ENCODE measurements at places on chromosomes 5 and 9. TPM values are rescaled to one million over a fixed set of nuclear protein-coding genes. Genes with fewer than 3 reads are reported as not detected.

DNA sequence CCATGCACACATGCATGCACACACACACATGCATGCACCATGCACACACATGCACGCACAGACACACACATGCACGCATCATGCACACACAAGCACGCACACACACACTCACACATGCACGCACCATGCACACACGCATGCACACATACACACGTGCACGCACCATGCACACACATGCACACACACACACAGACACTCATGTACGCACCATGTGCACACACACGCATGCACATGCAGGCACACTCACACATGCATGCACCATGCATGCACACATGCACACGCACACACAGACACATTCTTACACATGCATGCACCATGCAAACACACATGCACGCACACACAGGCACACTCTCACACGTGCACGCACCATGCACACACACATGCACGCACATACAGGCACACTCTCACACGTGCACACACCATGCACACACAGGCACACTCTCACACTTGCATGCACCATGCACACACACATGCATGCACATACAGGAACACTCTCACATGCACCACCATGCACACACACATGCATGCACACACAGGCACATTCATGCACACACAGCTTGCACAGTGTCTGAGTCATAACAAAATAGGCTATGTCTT lies 117.5 kb downstream of the TENT4A start:
- no peak for DNase-seq

GRCh38 chr9:15278091-15278687 lies 28.8 kb downstream of the TTC39B start:
- no peak for DNase-seq

DNA sequence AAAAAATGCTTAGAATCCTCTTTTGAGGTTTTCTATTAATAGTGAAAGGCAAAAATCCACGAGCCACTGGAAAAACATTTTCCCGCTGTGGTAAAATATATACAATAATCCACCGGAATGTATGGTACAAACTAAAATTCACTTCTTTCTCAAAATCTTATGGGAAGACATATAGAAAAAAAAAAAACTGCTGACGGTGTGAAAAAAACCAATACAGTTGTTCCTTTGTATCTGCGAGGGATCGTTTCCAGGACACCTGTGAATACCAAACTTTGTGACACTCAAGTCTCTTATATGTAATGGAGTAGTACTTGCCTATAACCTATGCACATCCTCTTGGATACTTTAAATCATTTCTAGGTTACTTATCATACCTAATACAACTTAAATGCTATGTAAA lies 13.3 kb downstream of the DIRAS2 start:
- no peak for DNase-seq

DNA sequence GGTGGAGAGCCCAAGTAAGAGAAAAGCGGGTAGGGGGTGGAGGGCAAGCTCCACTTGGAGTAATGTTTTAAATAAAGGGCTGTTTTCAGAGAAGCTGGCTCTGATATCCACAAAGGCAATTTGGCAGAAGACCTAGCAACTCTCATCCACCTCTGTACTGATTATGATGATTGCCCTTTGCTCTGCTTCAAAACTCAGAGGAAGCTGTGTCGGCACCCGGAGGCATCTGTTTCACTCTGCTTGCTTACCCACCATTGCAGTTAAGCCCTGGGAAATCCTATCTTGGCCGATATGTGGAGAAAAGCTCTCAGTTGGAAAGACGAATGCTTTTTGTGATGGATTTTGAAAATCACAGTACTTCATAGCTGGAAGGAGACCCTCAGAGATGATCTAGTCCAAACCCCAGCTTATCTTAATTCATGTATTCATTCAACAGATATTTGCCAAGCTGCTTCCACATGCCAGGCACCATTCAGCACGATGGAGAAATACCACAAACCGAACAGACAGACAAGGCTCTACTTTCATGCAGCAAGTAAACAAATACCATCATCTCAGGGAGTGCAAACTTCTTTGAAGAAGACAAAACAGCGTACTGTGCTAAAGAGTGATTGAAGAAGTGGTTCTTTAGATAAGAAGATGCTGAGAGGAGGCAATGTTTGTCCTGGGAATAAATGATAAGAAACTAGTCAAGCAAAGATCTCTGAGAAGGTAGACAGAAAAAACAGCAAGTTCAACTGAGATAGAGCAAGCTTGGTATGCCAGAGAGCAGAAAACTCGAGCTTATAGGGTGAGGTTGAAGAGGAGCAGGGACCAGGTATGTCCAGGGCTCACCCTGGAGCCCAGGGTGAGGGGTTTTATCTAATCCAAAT lies 140.4 kb upstream of the SPDL1 start:
- no peak for DNase-seq

GRCh38 chr9:20331095-20331685 lies 291.1 kb downstream of the MLLT3 start:
- DNase-seq = no peak

DNA sequence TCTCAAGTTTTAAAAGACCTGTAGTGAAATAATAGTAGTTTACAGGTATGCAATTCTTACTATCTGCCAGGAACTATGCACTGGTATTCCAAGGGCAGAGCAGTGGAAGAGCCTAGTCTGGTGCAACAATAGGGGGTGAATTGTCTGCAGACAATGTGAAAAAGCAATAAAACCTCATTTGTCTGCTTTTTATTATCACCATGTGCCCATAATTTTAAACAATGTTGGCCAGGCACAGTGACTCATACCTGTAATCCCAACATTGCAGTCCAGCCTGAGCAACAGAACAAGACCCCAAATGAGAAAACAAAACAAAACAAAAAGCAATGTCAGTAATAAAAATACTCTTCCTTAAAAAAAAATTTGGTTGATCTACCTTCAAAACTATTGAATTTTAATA lies 12.2 kb upstream of the SLC44A1 start:
- no peak for DNase-seq

GRCh38 chr5:160159991-160160792 lies 40.9 kb upstream of the PWWP2A start:
- DNase-seq = no peak

- DNase-seq = no peak
Measured at GRCh38 chr5:24433555-24433954, 211.2 kb downstream of the CDH10 start.

DNA sequence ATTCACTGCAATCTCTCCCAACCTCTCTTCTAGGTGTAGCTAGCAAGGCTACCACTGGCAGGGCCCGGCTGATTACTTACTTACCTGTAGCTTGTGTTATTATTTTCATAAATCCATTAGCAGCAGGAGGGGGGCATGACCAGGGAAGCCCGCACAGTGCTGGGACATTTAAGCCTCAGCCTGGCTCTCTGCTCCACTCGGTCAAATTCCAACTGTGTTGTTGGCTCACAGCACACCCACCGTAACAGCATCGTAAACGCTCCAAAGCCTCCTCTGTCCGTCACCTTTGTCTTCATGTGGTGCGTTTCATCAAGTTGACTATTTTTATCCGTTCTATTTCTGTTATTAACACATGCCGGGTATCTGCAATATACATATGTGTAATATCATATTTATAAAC lies 264.7 kb downstream of the NSG2 start:
- DNase-seq = no peak

DNA sequence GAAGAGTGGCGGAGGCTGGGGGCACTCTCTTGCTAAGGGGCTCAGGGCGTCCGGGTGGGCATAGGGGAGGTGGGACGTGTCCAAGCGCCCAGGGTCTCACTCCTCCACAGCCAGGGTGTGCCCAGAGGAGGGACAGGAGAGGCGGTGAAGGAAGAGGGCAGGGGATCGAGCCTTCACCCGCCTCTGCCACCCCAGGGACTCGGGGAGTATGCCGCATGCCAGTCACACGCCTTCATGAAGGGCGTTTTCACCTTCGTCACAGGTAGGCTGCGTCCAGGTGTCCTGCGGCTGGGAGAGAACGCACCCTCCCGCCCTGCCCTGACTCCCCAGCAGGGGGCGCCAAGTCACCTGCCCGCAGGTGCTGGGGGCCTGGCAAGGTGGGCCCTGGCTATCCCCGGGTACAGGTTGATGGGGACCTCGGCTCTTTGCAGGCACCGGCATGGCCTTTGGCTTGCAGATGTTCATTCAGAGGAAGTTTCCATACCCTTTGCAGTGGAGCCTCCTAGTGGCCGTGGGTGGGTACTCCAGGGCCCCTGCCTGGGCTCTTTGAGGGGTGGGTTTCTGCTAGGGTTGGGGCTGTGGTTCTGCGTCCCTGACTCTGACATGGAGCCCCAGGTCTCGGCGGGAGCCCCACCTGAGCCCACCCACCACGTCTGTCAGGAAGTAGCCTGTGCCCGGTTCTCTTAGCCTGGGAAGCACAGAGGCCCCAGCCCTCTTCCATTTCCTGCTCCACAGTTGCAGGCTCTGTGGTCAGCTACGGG lies 552 bp downstream of the TMEM141 start:
- peak; percentile 43 for DNase-seq

GRCh38 chr5:87258507-87258906 lies 9.2 kb upstream of the RASA1 start:
- no peak for DNase-seq

NEUROG1 gene
- total RNA-seq = not detected

CNTFR gene
- not detected for total RNA-seq

SOWAHA gene
- total RNA-seq = not detected

- no peak for DNase-seq
Measured at GRCh38 chr5:162514116-162514515, 446.5 kb downstream of the GABRG2 start.

- DNase-seq = no peak
Measured at GRCh38 chr9:121576281-121577075, 75.0 kb upstream of the DAB2IP start.

DNA sequence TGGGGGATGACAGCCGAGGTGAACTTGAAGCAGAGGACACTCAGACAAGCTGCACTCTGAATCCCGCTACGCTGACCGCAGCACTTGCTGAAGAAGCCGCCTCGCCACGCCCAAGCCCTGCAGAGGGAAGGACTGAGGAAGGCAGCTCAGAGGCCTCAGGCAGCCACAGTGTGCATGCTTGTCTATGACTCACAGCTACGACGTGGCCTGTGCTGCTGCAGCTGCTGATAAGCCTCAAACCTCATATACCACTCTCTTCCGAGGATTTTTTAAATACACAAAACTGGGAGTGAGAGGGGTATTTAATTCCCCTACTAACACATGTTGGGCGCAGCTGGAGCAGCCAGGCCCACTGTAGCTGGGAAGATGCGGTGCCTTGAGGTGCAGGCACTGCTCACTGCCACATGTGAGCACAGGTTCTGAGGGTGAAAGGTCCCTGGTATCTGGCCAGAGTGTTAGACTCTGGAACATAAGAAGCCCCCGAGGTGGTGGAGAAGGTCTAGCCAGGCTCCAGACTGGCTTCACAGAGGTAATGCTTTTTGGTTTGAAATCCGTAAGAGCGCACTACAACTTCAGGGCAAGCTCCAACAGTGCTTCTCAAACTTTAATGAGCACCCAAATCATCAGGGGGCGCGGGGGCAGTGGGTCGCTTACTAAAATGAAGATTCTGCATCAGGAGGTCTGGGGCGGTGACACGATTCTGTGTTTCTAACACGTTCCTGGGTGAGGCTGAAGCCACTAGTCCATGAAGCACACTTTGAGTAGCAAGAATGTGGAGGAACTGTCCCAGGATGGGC lies 196.8 kb downstream of the AUH start:
- DNase-seq = peak; percentile 63

GRCh38 chr5:140801494-140801841 lies 611 bp downstream of the PCDHA3 start:
- DNase-seq = peak; percentile 44

DNA sequence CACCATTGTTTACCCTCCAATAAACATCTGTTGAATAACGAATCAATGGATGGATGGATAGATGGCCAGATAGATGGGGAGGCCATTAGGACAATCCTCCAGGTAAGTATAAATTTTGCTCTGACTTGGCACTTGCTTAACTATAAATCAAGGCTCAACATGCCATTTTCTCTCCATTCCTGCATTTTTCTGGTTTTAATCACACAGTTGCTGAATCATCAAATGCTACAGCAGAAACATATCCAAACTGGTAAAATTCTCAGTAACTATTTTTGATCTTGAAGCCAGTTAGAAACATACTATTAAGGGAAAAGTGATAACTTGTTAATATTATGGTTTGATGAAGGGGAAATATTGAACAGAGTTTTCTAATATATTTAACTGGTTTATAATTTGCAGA lies 71.5 kb upstream of the MTAP start:
- DNase-seq = no peak

DNA sequence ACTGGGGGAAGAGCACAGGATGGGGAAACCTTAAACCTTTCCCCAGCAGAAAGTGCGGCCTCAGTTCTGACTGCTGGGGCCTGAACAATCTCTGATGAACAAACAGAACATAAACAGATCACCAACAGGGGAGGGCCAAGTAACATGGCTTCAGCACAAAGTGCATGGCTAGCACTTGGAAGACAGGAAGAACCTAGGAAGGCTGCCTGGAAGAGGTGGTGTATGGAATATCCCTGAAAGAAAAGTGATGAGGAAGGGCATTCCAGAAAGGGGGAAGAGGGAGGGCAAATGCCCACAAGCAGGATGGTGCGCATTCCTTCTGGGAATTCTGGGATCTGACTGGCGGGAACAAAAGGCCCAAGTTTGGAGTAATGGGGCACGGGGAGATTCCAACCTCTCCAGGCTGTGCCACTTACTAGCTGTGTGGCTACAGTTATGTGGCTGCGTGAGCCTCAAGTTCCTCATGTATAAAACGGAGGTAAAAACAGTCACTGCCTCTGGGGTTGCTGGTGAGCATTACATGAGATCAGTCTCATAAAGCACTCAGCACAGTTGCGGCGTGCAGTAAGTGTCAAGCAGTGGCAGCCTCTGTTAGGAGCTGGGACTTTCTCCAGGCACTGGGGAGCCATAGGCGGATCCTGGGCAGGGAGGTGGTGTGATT lies 1.6 kb downstream of the PDGFRB start:
- DNase-seq = no peak

DNA sequence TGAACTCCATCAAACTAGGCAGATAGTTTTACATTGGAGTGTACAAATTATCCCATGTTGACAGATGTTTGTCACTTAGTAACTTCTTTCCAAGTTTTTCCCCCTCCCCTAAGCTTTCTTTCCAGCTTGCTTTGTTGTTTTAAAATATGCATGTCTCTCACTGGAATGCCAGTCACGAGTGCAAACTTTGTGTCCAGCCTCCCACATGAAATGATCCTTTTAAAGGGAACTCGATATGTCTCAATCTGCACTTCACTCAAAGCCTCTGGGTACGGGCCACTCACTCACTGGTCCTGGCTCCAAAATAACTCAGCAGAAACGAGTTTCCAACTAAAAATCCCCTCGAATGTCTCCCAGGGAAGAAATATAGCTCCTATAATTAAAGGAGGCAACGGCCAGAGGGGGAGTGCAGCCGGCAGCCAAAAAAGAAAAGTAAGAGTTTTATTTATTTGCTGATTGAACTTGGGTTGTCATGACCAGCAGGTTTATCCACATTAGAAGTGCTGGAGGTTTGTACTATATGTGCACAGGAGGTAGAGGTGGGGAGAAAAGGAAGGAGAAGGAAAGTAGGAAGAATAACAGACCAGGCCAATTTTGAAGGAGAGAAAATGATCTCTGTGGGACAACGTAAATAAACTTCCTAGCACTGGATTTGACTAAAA lies 17.5 kb downstream of the NR2F1 start:
- no peak for DNase-seq

DPYSL3 gene
- total RNA-seq = 50.0 TPM

GRCh38 chr5:154275566-154275965 lies 85.0 kb downstream of the GALNT10 start:
- no peak for DNase-seq
